Fibroblast of villous mesenchyme (primary cell): ENCODE measurements at places on chromosomes 5 and 9. TPM values are rescaled to one million over a fixed set of nuclear protein-coding genes. Genes with fewer than 3 reads are reported as not detected.

The TOR2A gene
- total RNA-seq: 4.2 and 5.2 TPM in 2 replicates

The PCDHB13 gene
- total RNA-seq: under 0.01 and 0.32 TPM in 2 replicates

The ADRB2 gene
- total RNA-seq: 0.32 and 1.7 TPM in 2 replicates

The ZNF79 gene
- total RNA-seq: 10.6 and 12.5 TPM in 2 replicates

The ACSL6 gene
- total RNA-seq: 0.43 TPM in 1 of 2 replicates, not detected in the other

DNA sequence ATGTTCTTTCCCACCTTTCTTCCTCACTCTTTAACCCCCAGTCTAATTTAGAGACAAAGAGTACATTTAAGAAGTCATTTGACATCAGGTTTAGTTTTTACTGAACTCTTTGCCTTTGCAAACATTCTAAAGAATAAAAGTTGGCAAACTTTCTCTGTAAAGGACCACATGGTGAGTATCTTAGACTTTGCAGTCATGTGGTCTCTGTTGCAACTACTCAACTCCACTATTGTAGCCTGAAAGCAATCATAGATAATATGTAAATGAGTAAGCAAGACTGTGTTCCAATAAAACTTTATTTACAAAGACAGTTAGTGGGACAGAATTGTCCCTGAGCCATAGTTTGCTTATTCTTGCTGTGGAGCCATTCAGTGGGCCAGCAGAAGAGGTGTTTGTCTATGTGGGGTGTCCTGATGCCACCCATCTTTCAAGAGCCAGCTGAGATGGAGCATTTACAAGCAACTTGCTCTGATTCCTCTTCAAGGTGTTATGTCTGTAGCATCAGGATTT, 25.4 kb downstream of the ABLIM3 start:
- DNase-seq: no peak
